ENCODE measurements at places on chromosomes 5 and 9. TPM values are rescaled to one million over a fixed set of nuclear protein-coding genes. Genes with fewer than 3 reads are reported as not detected.

DNA sequence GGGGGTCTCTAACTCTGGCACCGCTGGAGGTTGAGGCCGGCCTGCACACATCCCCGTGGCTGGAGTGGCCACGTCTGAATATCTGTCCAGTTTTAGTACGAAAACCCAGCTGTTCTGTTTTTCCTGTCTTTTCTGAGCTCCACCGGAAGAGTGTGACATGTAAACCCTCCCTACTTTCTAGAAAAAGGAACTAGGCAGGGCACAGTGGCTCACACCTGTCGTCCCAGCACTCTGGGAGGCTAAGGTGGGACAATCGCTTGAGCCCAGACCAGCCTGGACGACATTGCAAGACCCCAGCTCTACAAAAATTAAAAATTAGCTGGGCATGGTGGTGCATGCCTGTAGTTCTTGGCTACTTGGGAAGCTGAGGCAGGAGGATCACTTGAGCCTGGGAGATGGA is 8.2 kb upstream of the PHYKPL start:
- no peak for DNase-seq

DNA sequence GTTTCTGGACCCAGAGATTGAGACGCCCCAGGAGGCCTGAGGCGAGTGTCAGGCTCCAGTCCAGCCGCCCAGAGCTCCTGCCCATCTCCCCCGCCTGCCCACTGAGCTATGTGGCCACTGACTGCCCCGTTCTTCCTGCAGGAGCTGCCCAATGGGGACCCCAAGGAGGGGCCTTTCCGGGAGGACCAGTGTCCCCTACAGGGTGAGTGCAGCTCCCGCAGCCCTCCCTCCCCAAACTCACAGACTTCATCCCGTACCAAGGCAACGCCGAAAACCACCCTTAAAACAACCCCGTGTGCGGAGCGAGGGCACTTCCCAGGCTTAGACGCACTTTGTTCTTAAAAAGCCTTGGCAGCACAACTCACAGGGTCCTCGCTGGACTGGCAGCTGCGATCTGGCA is 23.4 kb downstream of the NKD2 start:
- DNase-seq, result no peak

DNA sequence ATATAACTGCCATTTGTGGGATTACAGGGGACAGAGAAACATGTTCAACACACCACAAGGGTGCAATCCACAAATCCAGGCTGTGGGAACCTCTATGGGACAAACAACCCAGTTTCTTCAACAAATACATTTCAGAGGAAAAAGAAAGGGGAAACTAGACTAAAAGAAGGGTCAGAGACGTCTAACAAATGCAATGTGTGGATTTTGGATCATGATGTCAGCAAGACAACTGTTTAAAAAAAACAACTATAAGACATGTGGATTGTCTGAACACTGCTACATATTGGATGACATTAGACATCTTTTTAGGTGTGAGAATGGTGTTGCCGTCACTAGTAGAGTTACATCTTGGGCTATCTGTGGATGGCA is 3.9 kb upstream of the RALGDS start:
- DNase-seq, result no peak

- no peak for DNase-seq
Measured at GRCh38 chr5:152527358-152528052, 122.4 kb upstream of the NMUR2 start.

DNA sequence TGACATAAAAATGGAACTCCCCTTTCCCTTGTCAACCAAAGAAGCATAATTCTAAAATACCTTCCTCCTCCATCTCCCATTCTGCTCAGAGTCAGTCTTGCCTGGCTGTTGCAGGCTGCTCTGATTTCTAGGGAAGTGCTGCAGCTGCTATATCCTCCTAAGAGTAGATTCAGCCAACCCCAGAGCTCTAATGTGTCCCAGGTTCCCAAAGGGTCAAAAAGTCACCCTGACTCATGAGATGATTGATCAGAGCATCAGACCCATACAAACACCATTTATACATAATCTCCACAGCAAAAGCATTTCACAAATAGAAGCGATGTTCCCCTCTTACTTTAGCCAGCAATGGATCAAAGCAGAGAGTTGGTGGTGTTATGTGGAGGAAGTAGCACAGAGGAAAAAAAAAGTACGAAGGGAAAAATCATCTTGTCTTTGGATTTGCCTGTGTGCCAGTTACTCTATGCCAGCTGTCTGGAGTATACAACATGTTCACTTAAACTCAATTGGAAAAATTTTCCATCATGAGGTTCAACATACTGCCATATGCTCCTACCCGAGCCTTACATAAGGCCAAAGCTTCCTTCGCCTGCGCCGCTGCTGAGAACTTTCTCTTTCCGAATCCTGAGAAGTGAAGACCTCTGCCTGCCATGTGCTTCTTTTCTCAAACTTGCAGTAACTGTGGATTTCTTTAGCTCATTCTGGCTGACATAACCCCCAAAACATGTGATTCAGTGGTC is 258.0 kb downstream of the TLE4 start:
- no peak for DNase-seq

DNA sequence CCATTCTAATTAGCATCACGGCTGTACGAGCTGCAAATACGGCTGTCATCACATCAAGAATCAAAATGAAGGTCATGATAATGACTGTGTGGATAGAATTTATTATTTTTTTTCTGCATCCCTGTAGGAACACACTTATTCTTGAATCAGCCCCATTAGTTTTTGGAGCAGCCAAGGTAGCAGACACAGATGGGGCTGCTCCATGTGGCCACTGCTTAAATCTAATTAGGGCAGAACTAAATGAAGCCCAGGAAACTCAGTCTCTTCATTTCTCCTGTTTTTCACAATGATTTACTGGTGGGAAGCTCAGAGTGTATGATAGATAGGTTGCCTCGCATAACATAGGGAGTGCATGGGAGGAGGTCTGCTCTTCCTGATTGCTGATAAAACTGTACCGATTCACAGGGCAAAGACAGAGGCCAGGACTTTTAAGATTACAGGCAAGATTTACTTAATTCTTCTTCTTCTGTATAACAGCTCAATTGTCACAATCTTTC is 275.5 kb downstream of the GLIS3 start:
- DNase-seq, result no peak

DNA sequence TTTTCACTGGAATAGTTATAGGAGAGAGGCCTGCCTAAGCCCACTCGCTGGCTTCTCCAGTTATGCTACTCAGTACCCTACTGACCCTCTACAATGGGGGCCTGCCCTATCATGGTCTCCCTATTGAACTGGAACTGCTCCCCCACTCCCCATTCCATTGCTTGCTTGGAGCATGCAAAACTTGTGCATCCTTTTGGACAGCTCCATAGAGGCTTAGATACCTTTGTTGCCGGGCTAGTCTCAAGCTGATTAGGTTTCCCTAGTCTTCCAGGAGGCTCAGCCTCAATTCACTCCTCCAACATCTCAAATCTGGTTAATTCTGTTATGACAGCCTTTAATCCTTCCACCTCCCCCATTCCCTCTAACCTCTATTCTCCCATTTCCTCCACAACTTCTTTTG is 39.9 kb downstream of the KIF24 start:
- no peak for DNase-seq

DNA sequence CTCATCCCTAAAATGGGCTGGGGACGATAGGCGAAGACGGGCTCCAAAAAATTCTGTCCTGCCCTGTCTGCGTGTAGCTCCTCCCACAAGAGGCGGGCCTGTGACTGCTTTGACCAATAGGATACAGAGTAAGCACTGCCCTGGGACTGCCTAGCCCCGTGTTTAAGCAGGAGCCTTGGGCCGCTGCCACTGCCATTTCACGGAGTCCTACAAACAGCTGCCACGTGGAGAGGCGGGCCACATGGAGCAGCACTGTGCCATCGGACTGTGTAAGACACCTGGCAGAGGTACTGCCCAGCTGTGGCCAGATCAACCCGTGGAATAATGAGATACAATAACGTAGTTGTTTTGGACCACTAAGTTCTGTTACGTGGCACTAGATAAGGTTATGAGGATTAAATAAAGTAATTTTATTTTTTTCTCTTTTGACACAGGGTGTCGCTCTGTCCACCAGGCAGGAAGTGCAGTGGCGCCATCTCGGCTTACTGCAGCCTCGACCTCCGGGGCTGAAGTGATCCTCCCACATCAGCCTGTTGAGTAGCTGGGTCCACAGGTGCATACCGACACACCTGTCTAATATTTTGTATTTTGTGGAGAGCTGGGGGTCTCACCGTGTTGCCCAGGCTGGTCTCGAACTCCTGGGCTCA is 87.2 kb downstream of the LMNB1 start:
- DNase-seq, result peak; percentile 68

- peak; percentile 77 for DNase-seq
Measured at GRCh38 chr5:7394889-7395431, 978 bp upstream of the ADCY2 start.

DNA sequence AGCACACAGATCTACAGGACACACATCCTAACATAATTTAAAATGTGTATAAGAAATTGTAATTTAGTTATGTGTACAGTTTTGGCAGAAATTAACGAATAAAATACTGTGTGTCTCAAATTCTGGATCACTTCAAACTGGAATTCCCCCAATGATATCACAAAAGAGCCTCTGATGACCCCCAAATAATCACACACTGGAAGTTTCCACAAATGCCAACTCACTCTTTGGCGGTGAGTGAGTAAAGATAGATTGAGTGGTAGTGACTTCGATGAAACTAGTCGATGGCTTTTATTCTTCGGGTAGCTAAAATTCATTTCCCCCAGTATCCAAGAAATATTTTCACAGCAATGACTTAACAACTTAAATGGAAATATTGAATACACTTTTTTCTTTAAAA is 2.2 kb downstream of the ZNF366 start:
- no peak for DNase-seq

DNA sequence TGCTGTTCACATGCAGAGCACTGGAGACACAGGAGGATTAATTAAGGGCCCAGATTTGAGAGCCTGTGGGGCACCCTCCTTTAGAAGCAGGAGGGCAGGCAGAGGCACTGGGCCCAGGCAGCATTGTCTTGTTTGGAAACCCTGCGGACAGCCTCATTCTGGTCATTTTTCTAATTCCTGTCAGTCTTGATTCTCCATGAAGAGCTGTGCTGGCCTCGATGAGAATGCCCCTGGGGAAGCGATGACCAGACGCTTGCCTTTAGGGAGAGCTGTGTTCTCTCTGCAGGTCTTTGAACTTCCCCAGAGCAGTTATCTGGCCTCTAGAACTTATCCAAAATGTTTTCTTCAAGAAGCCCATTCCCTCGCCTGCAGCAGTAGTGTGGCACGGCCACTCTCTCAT is 117.8 kb upstream of the PTCH1 start:
- no peak for DNase-seq

- DNase-seq, result no peak
Measured at GRCh38 chr5:1329111-1329579, 15.8 kb downstream of the CLPTM1L start.

GRCh38 chr5:134837530-134838181 is 8.1 kb upstream of the C5orf24 start:
- DNase-seq, result no peak

GRCh38 chr9:113057193-113057592 is 669 bp upstream of the ZFP37 start:
- no peak for DNase-seq

DNA sequence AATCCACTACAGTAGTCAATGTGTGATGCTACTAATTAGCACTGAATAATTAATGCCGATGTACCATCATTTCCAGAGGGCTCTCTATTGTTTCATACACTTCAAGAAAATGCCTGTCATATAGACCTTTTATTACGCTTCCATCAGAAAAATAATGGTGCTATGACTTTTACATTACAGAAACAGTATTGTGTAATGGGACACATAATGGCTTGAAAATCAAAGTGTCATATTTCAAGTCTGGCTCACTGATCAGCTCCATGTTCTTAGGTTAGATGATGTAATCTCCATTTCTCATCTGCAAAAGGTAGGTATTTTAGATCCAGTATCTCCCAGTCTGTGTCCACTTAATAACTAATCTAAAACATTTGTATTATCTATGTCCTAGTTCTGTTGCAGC is 990.6 kb upstream of the TYRP1 start:
- no peak for DNase-seq

DNA sequence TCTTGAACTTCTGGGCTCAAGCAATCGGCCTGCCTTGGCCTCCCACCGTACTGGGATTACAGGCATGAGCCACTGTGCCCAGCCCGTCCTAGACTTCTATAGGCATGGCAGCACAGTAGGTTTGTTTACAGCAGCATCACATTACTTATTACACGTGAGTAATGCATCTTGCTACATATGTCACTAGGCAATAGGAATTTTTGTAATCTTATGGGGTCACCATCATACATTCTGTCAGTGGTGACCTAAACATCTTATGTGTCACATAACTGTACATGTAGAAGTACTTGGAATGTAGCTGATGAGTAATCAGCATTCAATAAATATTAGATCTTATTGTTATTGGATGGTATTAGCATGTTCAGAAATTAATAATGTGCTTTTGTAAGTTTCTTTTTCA is 22.9 kb upstream of the ABCA1 start:
- no peak for DNase-seq

The SLC6A19 gene
- not detected for total RNA-seq

The PRLR gene
- 1.4 TPM for total RNA-seq

The PCDHA6 gene
- total RNA-seq, result 4.6 TPM

Measured in GM23338 (cell line).